ENCODE measurements at places on chromosomes 4 and X. TPM values are rescaled to one million over a fixed set of nuclear protein-coding genes. Genes with fewer than 3 reads are reported as not detected.

GRCh38 chr4:157271166-157271869 is 50.8 kb downstream of the GRIA2 start:
- no peak for DNase-seq

DNA sequence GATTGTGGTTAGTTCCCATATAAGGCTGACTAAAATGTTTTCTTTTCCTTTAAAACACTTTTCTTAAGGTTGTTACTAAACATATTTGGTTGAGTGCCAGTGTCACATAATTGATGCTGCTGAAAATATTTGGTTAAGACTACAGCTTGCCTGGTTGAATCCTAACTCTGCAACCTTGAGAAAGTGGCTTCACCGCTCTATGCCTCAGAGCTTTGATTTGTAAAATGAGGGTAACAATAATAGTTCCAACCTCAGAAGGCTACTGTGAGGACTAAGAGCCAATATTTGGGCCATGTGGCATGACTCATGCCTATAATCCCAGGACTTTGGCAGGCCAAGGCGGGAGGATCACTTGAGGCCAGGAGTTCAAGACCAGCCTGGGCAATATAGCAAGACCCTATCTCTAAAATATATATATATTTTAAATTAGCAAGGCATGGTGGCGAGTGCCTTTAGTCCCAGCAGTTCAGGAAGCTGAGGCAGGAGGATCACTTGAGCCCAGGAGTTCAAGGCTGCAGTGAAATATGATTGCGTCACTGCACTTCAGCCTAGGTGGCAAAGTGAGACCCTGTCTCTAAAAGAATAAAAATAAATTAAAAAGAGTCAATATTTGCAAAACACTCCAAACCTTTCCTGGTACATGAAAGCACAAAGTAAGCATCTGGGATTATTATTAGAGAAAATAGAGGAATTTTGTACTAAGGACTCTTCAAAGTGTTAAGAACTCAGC is 7.1 kb upstream of the NEIL3 start:
- DNase-seq: peak; percentile 34

DNA sequence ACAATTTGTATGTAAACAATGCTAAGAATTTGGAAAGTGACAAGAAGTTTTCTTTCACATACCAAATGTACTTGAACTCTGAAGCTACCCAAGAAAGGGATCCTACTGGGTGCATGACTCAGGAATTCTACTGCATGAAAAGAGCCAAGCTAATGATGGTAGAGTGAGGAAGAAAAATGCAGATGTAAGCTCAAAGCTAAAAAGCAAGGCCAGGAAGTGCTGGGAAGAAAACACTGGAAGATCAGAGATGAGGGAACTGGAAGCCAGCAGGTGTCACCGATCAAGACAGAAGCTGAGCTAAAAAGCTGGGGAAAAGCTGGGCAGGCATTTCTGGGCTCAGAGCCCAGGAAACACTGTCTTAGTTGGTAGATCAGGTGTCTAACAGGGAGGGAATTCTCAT is 449.1 kb downstream of the NKX6-1 start:
- peak; percentile 13 for DNase-seq

- no peak for DNase-seq
Measured at GRCh38 chr4:106801386-106801785, 234.7 kb downstream of the DKK2 start.

DNA sequence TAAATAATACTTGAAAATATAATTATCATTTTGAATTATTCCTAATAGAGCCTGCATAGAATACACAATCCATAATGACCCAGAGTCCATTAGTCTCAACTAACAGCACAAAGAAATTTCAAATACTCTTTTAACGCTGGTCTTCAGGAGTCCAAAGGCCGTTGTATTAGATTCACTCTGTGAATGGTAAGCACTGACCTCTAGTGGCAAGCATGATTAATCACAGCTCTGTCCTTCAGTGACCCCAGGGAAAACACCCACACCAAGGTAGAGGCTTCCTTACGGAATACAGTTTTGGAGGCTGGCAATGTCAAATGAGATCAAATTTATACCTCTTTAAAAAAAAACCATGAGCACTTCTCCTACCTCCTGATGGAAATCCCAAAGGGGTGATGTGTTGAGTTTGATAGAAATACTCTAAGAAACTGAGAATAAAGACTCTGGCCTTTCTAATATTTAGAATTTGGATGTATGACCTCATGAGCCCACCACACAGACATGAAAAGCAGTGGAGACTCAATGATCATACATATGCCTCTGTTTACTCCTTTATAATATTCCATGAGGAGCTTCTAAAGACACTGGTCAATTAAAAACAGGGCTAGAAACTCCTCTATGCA is 147.2 kb upstream of the DKK2 start:
- peak; percentile 78 for DNase-seq

- DNase-seq: peak; percentile 96
Measured at GRCh38 chrX:7083468-7084396, 63.8 kb upstream of the STS start.

- DNase-seq: no peak
Measured at GRCh38 chr4:6265546-6265945, 4.1 kb upstream of the WFS1 start.

DNA sequence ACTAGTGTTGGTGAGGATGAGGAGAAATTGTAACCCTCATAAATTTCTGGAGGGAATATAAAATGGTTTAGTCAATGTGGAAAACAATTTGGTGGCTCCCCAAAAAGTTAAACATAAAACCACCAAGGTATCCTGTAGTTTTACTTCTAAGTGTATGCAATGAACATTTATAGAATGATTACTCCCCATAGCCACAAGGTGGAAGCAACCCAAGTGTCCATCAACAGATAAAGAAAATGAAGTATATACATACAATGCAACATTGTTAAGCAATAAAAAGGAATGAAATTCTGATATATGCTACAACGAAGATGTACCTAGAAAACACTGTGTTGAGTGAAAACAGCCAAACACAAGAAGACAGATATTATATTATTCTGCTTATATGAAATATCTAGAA is 569.1 kb upstream of the GRID2 start:
- DNase-seq: peak; percentile 23

- DNase-seq: peak; percentile 54
Measured at GRCh38 chrX:7586126-7586525, 256.8 kb upstream of the VCX start.

SRPX2 gene
- 5.3 TPM for total RNA-seq

BEX2 gene
- total RNA-seq: not detected

USP51 gene
- 0.17 TPM for total RNA-seq

GAGE12J gene
- total RNA-seq: not detected

All from MCF 10A (cell line).